ENCODE measurements at places on chromosomes 7 and 10. TPM values are rescaled to one million over a fixed set of nuclear protein-coding genes. Genes with fewer than 3 reads are reported as not detected.

Gene BMS1
- 18.7 TPM for total RNA-seq

Gene PBLD
- 8.0 TPM for total RNA-seq

Gene ZNF853
- 31.4 TPM for total RNA-seq

Gene CD36
- 68.6 TPM for total RNA-seq

Gene CALHM1
- not detected for total RNA-seq

Gene MPP7
- 28.2 TPM for total RNA-seq

Gene PLEKHS1
- total RNA-seq: 0.14 TPM

Gene NFE2L3
- total RNA-seq: 4.5 TPM

Gene GNAT3
- total RNA-seq: not detected

Gene ANKRD30A
- not detected for total RNA-seq

Gene LYZL2
- total RNA-seq: not detected

Gene RAB19
- not detected for total RNA-seq

Gene PVRIG
- total RNA-seq: 0.78 TPM

Gene PDK4
- total RNA-seq: 316 TPM

Gene GSTO2
- 2.8 TPM for total RNA-seq

Gene PPP1R3A
- not detected for total RNA-seq

Gene NEBL
- total RNA-seq: 4.7 TPM

Gene STEAP1B
- 1.1 TPM for total RNA-seq

Gene HKDC1
- total RNA-seq: 0.14 TPM

Gene VAX1
- not detected for total RNA-seq

Gene WDR86
- 8.5 TPM for total RNA-seq

Gene ADCY1
- 0.85 TPM for total RNA-seq

Gene IFIT1B
- total RNA-seq: not detected

Gene NDUFB2
- 84.0 TPM for total RNA-seq

Gene FAM241B
- 7.8 TPM for total RNA-seq

Gene NPY
- not detected for total RNA-seq

Gene CUZD1
- not detected for total RNA-seq

Gene PLPP4
- not detected for total RNA-seq

Gene GIMAP6
- 20.3 TPM for total RNA-seq

Gene RARRES2
- 76.4 TPM for total RNA-seq

Gene RNF133
- total RNA-seq: 0.68 TPM

Gene SPDYE6
- total RNA-seq: not detected

All from thoracic aorta (tissue), 2 donors.